D721Med (cell line): ENCODE measurements at places on chromosomes 12 and 14.

- no peak for DNase-seq
These were observed 410.0 kb upstream of the CCDC196 start for GRCh38 chr14:66076176-66076575.

DNA sequence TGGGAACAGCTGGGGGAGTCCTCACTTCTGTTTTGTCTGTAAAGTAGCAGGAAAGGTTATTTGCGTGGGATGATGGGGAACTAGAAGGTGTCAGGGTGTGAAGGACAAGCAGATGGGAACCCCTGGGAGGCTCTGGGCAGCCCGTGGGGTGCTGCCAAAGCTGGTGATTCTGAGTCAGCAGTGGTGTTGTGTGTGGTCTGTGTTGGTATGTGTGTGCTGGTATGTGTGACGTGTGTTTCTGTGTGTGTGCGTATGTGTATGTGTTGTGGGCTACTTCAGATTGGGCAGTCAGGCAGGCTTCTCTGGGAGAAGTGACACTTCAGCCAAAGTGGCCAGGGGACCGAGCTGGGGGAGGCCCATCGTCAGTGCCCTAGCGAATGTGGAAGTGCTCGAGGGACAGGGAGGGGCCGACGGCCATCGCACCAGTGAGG is 15.3 kb upstream of the BDKRB2 start:
- DNase-seq, result no peak

DNA sequence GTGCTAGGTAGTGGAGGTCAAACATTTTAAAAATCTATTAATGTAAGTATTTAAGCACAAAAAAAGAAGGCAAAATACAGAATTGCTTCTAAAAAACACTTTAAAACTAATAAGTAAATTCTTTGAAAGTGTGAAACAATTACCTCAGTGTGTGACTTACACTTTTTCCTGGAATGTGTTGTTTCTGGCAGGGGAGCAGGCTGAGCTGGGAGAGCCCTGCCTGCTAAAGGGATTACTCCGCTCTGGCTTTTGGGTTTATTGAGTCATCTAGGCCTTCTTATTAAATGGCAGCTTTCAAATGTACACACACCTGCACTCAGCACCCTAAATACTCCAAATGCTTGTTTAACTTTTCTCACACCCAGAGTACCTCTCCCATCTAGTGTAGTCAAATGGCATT is 279.8 kb downstream of the AKAP6 start:
- DNase-seq, result no peak

GRCh38 chr12:109461049-109461845 is 15.9 kb downstream of the KCTD10 start:
- no peak for DNase-seq

DNA sequence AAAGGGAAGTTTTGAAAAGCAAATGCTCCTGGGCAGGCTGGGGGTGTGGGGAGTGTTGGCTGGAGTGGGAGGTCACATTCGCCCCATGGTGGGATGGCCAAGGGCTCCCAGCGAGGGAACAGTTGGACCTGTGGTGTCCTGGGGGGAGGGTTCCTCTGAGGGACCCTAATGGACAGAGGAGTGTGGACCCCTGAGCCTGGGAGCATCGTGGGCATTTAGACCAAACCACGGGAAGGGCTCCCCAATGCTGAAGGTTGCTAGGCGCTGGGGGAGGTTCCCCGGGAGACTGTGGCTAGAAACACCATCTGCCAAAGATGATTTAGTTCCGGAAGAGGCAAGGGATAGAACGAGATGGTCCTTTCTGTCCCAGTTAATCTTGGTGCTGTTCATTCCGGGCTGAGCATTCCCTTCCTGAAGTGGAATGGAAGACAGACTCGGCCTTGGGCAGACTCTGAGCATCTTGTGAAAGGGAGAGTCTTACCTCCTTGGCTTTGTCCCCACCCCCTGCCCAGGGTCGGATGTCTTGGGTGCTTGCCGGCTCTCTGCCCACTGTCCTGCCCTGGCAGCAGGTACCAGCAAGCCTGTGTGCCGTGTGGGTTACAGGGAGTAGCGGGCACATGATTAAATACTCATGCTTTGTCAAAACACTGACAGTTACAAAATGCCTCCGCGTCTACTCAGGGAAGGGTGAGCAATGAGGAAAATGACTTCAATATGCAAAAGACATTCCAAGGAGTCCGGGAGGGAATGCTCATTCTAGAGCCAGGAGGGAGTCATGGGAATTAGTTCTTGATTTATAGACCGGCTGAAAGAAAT is 215.9 kb downstream of the CACNA1C start:
- peak; percentile 35 for DNase-seq

DNA sequence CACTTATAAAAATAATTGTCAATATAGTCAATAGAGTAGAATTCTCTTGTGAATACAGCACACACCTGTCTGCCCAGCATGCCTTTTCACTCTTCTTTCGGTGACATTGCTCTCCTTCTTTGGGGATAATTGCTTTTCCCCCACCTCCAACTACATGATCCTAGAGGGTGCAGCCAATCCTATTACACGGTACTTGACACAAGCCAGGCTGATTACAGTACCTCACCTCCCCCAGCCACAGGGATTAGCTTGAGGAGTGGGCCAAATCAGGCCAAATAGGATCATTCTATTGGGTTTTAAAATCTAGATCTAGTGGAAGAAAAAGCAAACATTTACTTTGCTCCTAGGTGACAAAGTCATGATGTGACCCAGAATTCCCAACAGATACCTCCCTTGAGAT is 16.8 kb upstream of the NFYB start:
- peak; percentile 32 for DNase-seq

GRCh38 chr12:93580682-93581081 is 8.2 kb downstream of the SOCS2 start:
- DNase-seq, result no peak

DNA sequence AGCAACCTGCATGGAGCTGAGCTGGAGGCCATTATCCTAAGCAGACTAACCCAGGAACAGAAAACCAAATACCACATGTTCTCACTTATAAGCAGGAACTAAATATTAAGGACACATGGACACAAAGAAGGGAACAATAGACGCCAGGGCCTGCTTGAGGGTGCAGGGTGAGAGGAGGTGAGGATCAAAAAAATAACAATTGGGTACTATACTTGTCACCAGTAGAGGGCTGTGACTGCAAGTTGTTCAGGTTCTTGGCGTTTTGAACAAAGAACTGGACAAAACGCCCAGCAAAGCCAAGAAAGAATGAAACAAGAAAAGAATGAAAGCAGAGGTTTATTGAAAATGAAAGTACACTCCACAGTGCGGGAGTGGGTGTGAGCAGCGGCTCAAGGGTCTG is 208.5 kb upstream of the NEDD1 start:
- DNase-seq, result no peak

GRCh38 chr14:92586963-92587699 is 73.5 kb downstream of the RIN3 start:
- DNase-seq, result no peak

GRCh38 chr14:38063711-38064320 is 143.9 kb upstream of the SSTR1 start:
- no peak for DNase-seq

GRCh38 chr12:2457933-2458414 is 336.8 kb upstream of the FKBP4 start:
- peak; percentile 68 for DNase-seq

DNA sequence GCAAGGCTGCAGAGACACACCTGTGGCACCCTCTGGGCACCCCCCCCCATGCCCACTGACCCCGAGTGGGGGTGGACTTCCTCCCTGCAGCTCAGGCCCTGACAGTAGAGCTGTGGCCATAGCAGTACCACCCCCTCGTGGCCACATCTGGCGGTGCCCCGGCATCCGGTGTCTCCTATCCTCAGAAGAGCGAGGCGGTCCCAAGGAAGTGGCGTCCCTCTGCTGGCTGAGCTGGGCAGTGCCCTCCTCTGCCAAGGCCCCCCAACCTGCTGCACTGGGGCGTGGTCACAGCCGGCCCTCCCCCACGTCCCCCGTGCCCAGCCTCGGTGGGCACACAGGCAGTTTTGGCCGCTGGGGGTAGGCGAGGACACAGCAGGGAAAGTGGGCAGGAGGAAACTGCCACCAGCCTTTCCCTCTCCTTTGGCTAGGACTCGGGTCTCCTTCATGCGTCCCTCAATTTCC is 6.0 kb upstream of the SLC6A12 start:
- DNase-seq, result peak; percentile 65

- no peak for DNase-seq
These were observed 307.3 kb upstream of the DIO3 start for GRCh38 chr14:101253948-101254347.

DNA sequence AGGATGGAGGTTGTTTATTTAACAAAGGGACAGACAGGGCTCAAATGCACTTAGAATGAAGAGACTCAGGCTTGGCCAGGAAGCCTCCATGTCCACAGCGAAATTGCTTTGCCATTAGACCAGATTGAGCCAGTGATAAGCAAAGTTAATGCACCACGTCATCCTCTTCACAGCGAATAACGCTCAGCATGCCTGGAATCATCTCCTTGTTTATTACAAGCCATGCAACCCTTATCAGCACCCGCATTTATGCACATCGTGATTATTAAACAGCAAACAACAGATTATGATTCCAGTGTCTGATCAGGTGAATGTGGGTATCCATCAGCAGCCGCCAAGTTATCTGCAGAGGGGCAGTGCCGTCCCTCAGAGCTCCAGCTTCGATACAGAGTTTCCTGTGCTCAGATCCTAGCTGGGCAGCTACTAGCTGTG is 175.0 kb upstream of the TMEM132C start:
- no peak for DNase-seq

DNA sequence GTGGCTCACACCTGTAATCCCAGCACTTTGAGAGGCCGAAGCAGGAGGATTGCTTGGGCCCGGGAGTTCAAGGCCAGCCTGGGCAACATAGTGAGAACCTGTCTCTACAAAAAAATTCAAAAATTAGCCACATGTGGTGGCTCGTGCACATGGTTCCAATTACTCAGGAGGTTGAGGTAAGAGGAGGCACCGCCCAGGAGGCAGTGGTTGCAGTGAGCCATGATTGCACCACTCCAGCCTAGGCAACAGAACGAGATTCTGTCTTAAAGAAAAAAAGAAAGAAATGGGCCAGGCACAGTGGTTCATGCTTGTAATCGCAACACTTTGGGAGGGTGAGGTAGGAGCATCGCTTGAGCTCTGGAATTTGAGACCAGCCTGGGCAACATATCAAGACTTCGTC is 33.5 kb downstream of the MAP1LC3B2 start:
- no peak for DNase-seq

DNA sequence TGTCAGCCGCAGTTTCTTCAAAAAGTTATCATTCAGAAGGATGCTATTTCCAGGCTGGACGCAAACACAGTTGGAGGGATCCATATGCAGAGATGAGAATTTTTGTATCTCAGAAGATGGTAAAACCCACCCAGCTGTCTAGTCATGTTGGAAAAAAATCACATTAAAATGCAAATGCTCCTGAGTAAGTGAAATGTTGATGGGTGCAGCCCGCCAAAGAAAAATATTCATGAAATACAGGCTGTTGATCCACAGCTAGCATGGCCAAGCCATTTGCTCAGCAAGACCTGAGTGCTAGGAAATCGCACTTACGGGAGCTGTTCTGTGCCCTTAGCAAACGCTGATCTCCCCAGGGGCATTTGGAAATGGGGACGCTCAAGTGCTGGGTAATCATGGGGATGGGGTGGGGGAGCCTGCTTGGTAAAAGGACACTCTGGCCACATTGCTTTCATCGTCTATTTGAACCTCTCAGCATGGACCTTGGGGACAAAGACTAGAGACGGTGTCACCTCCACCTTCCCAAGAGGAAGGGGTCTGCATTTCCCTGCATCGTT is 25.7 kb downstream of the TUNAR start:
- no peak for DNase-seq

- no peak for DNase-seq
These were observed 39.9 kb downstream of the BCL11B start for GRCh38 chr14:99231850-99232713.

DNA sequence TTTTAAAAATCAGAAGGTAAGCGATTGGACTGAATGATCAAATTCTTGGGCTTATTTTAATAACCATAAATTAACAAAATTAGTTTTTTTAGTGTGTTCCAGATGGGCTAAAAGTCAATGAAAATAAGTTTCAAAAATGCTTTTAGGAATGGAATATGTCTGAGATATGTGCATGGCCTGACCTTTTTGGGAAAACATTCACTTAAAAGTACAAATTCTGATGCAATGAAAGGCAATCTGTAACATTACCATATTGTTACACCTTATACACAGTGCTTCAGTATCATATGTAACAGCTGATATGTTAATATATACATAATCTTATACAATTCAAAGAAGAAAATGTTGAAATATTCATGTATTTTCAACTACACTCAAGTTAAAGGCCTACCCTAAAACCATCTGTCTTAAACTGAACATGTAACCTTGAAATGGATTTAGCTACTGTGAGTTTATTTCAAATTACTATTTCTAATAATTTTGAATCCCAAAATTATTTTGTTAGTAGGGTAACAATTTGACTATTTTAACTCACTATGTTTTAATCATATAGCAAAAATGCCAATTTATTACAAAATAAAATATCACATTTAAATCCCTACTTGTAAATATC is 84.8 kb downstream of the EEA1 start:
- DNase-seq, result no peak

GRCh38 chr12:54497883-54498282 is 331 bp downstream of the NCKAP1L start:
- DNase-seq, result no peak

- DNase-seq, result no peak
These were observed 7.5 kb downstream of the HIP1R start for GRCh38 chr12:122842505-122843405.

DNA sequence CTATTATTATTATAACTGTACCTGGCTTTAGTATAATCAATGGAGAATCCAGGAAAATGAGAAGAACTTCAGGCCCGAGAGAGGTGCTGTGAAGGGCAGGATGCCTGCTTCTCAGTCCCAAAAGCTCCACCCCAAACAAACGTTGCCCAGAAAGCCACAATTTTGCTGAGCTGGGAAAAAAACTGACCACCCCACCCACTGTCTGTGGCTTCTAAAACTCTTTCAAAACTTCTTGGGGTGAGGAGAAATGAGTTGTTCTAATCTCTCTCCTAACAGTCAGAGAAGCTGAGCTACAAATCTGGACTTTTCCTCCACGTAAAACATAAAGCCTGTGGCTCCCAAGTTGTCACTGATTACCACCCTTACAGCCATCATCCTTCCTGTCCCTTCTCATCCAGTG is 13.4 kb downstream of the VDR start:
- no peak for DNase-seq

- DNase-seq, result no peak
These were observed 25.6 kb downstream of the TCTN1 start for GRCh38 chr12:110639336-110640141.

DNA sequence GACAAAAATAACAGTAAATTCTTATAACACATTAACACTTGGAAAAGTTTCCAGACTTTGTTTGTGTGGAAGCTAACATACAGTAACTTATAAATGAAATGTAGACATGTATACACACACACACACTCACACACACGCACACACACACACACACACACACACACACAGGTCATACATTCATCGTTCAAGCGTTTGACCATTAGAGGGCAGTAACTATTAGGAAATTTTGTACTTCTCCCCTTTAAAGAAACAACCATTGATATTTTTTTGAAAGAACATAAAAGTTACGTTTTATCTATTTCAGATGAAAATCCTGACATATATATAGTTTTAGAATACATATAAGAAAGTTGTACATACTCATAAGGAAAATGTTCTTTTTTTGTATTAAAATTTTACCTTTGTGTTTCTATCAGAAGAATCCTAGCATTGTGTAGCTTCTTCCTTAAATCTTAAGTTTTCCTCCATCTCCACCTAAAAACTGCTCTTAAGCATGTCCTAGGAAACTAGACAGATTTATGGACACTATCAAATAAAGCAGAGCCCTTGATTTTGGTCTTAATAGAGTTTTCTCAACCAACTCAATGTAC is 29.0 kb downstream of the PTPRQ start:
- no peak for DNase-seq

GRCh38 chr12:107891967-107892366 is 117.5 kb downstream of the ASCL4 start:
- no peak for DNase-seq

- DNase-seq, result no peak
These were observed 170.2 kb upstream of the HMGA2 start for GRCh38 chr12:65653946-65654629.
